Umbilical cord (tissue), 2 donors: ENCODE measurements at places on chromosomes 1 and 21.
A peak's percentile ranks its signal among the peaks of the same experiment; 100 is the strongest.

DNA sequence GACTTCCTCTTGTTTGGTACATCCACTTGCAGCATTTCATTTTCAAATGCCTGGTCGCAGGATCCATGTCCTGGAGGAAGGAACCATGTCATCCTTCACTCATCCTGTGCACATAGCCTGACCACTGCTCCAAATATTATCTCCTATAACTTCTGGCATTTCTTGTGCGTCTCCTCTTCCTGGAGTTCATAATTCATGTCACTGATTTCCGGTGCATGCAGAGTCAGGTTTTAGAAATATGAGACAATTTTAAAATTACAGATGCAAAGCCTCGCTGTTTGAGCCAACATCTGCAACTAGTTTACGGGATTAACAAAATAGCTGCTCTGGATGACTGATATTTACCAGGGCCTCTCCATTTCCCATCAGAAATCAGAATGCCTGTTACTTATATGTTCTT, 268.1 kb downstream of the DNM3 start:
- peak; percentile 74 for DNase-seq

DNA sequence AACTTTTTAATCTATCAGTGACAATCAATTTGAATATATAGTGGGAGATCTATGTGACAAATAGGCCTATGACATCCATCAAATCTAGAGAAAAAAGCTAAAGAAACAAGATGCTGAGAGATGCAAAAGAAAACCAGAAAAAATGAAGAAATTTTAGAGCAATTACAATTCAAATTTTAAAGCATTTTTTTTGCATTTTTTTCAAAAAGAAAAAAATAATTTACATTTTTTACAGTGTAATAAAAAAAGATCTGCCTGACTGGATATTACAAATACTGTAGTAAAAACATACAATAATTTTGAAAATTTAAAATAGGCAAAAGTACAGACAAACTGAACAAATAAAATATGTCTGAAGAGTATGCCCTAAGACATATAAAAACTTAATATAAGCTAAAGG, 14.4 kb downstream of the CD34 start:
- DNase-seq: no peak

DNA sequence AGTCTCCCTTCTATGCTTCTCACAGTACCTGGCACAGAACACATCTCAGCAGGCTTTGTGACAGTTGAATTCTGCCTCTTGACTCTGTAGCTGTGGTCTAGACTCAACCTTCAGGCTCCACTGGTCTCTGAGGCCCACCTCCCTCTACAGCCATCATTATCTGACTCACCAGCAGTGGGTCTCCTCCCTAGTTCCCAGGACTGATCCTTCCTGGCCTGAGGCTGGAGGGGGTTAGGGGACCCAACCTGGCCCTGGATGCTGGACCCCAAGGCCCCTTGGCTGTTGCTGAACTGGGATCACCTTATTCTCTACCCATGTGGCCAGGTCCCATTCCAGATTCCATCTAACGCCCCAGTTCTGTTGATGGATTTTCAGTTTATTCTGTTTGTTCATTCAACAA, 43.1 kb upstream of the FOXO6 start:
- no peak for DNase-seq

DNA sequence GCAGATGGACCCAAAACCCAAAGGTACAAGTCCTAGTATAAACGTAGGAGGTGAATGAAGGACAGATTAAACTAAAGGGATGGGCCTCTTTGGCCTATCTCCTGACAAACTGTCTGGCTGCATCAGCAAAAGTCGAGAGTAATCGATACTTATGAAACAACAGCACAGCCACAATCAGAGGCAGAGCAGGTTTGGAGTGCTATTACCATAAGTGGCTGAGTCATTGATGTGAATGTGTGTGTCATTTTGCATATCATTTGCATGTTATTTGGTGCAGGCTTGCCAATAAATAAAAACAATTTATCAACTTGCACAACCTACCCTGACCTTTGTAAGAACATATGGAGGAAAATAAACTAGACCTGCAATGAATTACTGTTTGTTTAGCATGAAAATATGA, 283.1 kb downstream of the NUF2 start:
- no peak for DNase-seq

- DNase-seq: no peak
Observed at GRCh38 chr21:28216976-28217523, 775.6 kb downstream of the LTN1 start.

DNA sequence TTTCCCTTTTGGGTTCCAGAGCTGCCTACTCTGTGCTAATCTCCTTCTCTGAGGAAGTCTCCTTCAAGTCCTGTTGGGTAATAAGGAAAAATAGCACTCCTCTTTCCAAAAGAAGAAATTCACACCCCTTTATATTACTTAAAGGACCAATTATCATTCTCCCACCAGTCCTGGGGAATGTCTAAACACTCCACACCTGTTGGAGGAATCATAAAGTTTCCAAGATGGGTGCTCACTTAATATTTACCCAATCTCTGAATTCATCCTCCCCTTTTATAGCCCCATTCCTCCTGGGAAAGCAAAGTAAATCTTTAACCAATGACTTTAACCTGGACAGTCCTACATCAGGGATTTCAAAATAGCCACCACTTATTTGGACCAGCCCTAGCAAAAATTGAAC, 873.1 kb downstream of the KCNT2 start:
- no peak for DNase-seq

- DNase-seq: no peak
Observed at GRCh38 chr1:153849487-153850185, 73.1 kb downstream of the GATAD2B start.

DNA sequence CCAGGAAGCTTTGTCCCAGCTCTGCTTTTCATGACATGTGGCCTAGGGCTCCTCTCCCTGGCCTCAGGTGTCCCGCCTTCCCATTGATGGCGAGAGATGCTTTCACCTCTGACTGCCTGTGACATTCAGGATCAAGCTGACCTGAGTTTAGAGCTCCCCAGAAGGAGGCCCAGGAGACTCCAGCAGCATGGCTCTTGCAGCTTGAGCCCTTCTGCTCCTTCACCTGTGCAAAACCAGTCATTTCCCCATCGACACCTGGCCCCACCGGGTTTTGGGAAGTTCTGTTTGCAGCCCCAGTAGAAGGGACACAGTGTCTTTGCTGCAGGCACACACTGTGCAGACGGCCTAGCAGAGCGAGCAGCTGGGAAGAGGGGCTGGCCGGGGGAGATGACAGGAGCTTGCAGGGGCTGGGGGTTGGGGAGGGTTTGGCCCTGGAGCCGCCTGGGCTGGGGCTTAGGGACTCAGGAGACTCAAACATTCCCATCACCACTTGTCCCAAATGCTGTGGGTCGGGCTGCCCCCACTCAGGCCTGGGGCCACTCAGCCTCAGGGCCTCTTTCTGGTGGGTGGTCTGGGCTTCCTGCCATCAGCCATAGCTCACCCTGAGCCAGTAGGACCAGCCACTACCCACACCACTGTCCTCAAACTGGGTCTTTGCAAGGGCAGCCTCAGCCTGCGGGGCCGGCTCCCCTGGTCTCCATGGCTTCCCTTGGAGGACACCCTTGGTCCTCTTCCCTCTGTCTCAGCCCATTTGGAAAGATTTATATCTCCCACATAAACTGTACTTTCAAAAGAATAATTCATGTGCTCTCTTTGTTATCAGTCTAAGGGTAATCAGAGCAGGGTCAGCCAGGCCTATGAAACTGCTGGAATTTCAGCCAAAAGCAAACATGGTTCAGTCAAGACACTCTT, 3.8 kb upstream of the EDN2 start:
- peak; percentile 65 for DNase-seq

GRCh38 chr1:155003227-155003765, 694 bp downstream of the ZBTB7B start:
- DNase-seq: peak; percentile 39

- DNase-seq: no peak
Observed at GRCh38 chr1:234108921-234109320, 204.4 kb downstream of the SLC35F3 start.

DNA sequence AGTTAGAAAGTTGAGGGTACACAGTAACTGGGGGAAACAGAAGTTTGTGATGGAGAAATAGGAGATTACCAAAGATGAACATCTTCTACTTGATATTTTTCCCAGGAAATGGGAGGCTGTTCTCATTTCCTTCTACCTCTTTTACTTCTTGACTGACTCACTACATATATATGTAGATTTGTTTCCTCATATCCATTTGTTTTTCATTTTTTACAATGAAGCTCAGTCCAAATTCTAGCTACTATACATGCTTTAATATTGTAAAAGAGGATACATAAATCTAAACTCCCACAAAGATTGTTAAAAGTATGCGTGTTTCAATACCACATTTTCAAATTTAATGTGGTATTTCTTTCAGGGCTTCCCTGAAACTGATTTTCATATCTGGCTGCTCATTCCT, 366.6 kb upstream of the NCAM2 start:
- no peak for DNase-seq

DNA sequence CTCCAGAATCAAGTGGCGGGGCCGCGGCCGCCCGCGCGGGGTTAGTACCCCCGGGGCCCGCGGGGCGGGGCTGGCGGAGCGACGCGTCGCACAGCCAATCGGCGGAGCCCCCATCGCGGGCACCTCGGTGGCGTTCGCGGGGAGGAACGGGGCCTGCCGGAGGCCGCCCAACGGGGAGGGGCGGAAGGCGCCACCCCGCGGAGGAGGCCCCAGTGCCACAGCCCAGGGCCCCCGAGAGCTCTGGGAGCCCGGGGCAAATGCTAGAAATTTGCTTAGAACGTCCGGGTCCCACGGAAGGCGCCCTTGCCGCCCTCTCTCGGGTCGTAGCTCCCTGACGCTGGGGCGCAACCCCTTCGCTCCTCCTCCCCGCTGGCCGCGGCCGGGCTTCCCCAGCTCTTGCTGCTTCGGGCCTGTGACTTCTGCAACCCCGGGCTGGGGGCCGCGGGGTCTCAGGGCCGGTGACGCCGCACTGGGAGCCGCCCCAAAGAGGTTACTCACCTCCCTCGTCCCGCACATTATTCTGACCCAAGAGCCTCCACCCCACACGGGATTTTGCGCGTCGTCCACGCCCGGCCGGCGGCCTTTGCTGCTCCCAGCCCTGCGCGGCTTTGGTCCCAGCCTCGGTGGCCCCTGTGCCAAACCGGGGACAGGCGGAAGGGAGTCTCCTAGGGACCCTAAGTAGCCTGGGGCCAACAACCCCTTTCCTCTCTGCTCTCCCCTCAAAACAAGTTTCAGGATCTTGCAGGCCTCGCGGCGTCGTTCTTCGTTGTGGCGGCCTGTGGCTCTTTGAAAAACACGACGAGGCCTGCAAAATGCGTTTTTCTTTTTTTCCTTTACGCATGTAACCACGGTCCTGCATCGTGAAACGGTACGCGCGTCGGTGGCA, at the start of gene RUNX3:
Gene RUNX3, minus strand, starts transcription at position 17 of the 886 bp plus-strand sequence. CDS start 408 bp downstream, outside the sequence.
- DNase-seq: no peak

DNA sequence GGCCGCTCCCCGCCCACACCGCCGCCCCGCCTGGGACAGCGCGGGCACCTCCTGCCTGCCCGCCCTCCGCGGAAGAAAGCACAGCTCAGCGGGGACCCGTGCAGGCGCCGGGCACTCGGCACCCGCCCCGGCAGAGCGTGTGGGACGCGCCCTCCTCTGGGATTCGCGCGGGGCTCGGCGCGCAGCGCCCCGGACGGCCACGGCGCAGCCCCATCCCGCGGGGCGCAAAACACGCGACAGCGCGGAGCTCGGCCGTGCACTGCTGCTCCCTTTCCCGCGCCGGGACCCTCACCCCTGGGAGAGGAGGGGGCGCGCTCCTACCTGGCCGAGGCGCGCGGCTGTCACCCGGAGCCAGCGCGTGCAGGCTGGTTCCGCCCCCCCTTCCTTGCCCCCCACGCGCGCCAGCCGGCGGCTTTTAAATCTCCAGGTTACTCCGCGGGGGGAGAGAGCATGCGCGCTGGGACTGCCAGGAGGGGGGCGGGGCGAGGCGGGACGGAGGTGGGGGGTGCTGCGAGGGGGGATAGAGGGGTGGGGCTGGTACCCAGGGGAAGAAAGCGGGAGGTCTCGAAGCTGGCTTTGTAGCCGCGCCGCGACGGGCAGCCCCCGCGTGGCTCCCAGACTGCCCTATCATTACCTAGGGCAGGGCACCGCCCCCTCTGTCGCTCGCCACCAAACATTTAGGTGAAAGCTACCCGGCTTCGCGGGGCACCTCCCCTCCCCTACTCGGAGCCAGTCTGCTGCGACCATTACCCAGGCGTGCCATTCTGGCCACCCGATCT, at the start of gene SLC45A3:
Gene SLC45A3, minus strand, starts transcription at position 437 of the 779 bp plus-strand sequence. CDS start 15,853 bp downstream, outside the sequence.
- peak; percentile 43 for DNase-seq

DNA sequence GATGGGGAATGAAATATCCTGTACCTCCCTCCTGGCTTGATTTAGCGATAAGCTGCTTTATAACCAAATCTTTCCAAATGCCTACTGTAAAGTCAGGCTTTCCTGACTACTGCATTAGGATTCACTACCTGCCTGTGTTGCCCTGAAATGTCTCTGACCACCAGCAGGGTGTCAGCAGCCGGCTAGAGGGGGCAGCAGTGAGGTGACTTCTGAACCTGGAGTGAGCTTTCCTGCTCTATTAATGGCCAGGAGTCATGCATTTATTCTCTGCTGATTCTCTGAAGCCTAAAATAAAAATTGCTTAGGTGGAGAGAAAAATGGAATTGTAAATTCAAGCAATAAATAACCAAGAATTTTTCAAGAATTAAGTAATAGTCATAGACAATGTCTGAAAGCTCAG, 2.5 kb downstream of the BACE2 start:
- DNase-seq: no peak

- DNase-seq: no peak
Observed at GRCh38 chr1:165942927-165943597, 115.6 kb downstream of the UCK2 start.

DNA sequence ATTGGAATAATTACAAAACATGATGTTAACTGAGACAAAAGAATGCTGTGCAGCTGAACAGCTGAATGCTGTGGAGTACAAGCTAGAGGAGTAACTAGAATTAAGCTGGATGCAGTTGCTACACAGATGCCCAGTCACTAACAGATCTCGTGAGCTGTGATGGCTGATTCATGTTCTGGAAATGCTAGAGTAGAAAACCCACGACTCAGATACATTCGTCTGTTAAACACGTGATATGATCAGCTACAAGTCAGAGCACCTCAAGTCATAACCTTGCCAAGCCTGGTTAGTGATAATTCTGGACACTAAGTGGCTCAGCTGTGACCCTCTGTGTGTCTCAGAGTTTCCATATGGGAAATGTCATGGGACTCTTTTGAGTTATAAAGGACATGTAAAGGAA, 89.7 kb upstream of the ESRRG start:
- peak; percentile 7 for DNase-seq

DNA sequence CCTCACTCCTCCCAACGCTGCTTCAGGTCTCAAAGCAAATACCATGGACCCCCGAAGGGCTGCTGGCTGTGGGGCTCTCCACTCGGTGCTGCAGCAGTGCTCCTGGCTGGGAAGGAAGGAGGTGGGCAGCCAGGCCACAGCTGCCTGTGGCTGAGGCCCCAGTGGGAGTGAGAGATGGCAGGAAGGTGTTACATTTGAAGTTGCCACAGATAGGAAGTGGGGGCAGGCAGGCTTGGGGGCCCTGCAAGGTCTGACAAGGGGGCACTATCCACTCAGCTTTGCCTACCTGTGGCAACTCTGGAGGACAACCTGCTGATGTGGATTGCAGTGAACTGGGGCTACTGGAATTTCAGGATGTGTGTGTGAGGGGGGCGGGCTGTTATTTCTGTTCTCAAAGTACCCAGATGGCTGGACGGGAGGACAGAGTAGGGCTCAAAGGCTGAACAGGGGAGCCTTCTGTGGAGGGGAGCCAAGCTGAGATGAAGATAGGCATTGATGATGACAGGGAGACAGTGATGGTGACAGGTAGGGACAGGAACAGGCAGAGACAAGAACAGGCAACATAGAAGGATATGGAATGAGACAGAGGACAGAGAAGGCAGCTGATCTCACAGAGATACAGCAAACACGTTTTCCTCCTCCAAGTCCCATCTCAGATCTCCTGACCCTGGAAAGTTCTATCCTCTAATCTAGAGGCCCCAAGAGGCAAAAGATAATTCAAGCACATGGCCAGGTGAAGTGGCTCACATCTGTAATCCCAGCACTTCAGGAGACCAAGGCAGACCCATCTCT, 1.8 kb downstream of the ZNF683 start:
- no peak for DNase-seq

- DNase-seq: peak; percentile 65
Observed at GRCh38 chr1:161367684-161368400, at the start of gene CFAP126. Gene CFAP126, minus strand, starts transcription at chr1:161367876. Its CDS starts 8 bp downstream, at chr1:161367868.
